NCI-H1105 treated with DMSO at 0.1 percent for 48 hours (cell line): ENCODE measurements at places on chromosomes 11 and 22.

- DNase-seq, result no peak
Observed at GRCh38 chr11:110631551-110631950, 80.7 kb downstream of the ARHGAP20 start.

- DNase-seq, result peak; percentile 60
Observed at GRCh38 chr22:29907753-29908515, 25.0 kb downstream of the MTMR3 start.

- DNase-seq, result no peak
Observed at GRCh38 chr11:61534025-61534932, 25.7 kb downstream of the LRRC10B start.

DNA sequence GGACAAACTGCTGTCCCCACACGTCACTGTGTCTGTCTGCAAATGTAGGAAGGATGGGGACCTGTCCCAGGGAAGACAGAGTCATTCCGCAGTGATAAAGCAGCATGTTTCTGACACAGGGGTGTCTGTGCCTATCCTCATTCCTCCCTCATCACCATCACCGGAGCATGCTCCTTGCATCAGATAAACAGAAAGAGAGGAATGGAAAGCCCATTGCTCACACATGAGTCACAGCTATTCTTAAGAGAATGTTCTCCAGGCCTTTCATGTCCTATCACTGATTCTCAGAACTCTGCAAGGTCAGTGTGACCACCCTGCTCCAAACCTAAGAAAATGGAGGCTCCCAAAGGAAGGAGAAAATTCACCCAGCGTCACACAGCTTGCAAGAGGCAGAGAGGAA lies 38.9 kb downstream of the ZNF195 start:
- no peak for DNase-seq

DNA sequence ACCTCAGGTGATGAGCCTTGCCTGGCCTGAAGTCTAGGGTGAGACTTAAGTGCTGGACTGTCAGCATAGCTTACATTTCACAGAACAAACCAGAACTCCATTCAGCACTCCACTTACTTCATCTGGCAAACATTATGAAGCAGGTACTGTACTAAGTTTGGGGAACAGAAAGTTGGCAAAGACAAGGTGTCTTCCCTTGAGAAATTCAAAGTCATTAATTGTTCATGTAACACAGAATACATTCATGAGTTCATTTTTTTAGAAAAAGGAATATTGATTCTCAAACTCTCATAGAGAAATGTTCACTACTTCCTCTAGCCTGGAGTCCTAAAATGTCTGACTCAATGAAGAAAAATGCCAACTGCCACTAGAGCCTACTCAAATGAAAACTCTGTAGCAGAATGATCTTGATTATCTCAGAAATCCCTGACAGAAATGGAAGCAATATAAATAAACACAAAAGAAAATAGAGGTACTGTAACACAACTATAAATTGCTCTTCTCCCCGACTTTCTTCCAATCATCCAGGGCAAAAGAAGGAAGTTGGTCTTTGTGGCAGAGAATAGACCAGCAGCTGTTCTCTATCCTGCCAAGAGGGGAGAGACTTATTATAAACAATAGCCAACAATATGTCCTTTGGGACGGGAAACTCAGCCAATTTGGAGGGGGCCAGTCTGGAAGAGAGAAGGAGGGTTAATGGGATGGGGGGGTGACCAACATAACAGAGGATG lies 129.2 kb upstream of the MTMR2 start:
- no peak for DNase-seq

DNA sequence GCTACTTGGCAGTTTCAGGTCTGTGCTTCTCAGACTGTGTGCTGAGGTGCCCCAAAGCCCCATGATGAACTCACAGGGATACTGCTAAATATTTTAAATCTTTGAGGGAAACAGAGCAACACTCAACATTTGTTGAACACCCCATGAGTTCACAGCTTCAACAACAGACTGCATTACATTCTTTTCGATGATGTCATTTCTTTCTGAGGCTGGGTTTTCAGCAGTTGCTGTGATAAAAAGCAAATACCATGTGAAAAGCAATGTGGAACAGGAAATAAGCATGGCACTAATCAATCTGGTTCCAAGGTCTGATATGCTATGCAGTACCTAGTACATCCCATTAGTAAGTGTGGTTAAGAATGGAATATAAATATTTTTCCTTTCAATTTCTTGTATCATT lies 82.7 kb downstream of the RPL27A start:
- DNase-seq, result no peak

DNA sequence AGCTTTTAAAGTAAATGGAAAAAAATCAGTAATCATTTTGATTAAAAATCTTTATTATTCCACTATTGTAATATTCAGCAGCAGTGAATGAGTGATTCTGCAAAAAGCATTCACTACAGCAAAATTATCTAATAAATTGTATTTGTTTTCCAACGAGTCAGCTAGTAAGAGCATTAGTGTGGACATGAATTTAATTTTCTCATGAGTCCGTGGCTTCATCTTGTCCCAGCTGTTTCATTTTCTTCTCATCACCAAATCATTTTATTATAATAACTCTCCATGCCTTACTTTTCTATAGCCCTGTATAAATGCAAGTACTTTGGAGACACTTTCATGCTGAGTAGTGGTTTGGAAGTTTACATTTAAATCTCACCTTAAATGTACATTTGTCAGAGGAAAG lies 66.2 kb downstream of the FANCF start:
- DNase-seq, result no peak

DNA sequence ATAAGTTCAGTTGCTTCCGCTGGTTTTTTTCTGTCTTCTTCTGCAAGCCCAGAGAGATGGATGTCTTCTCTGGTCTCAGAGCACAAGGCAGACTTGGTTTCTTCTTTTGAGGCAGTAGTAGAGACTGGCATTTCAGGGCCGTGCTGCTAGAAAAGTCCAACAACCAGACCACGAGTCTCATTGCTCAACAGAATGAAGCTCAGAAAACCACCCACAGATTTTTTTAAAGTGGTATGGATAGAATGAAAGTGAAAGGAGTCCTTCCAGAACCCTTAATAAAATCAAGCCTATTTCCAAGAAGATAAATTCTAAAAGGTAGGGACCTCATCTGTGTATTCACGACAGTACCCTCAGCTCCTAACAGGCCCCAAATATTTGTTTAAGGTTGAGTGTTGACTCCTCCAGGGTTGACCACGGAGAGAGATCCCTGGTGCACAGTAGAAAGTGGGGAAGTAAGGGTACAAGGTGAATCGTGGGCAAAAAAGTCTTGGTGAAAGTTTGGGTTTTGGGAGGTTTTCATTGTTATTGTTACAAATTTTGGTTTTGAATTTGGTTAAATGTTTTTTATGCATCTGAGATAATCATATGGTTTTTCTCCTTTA lies 43.6 kb upstream of the DDX6 start:
- no peak for DNase-seq

DNA sequence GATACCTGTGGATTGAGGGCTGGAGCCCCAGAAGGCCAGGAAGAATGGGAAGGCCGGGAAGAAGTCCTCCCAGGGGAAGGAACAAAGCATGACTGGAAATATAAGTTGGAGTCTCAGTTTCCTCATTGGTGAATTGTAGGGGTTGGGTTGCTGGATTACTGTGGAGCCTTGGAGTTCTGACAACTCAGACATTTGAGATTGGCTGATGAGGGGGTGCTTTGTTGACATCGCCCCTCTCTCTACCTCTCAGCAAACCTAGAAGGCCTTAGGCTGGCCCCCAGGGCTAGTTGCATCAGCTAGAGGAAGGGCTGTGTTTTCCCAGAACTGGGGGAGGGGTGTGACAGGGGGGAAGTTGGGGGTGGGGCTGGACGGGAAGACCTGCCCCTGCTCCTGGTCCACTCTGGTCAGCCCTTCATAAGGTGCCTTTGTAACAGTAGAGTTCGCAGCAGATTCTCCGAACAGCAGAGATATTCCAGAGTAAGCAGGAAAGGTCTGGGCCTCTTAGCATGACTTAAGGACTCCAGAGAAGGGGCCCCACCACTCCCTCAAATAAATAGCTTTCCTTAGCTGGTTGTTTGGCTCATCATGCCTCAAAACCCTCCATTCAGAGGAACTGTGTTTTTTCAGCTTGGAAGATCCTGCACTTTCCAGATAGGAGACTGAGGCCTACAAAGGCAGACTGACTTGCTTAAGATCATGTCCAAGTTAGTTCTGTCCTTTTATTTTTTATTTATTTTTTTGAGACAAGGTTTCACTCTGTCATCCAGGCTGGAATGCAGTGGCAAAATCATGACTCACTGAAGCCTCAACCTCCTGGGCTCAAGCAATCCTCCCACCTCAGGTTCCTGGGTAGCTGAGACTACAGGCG lies 12.5 kb upstream of the THRSP start:
- DNase-seq, result no peak

DNA sequence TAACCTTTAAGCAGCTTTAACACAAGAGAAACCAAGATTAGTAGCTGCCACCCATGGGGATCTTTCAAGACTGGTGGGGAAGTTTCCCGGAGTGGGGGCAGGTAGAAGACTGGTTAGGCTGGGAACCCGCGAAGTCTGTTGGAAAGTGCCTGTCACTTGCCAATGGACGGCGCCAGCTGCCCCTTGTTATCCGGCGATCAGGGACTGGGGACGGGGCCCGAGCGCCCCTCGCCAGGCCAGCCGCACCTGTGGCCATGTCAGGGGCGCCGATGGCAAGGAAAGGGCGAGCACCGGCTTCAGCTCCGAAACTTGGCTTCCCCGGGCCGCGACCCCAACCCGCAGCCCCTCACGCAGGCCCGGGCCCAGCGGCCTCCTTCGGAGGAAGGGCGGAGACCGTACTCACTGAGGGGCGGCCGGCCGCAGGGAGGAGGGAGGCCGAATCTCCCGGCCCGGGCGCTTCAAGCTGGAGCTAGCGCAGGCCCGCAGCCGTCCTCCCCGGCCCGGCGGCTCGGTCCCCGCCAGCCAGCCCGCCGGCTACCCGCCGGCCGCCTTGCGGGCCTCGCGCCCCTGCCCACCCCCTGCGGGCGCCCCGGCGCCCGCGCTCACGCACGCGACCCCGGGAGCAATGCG lies 539 bp downstream of the EIF4ENIF1 start:
- no peak for DNase-seq

DNA sequence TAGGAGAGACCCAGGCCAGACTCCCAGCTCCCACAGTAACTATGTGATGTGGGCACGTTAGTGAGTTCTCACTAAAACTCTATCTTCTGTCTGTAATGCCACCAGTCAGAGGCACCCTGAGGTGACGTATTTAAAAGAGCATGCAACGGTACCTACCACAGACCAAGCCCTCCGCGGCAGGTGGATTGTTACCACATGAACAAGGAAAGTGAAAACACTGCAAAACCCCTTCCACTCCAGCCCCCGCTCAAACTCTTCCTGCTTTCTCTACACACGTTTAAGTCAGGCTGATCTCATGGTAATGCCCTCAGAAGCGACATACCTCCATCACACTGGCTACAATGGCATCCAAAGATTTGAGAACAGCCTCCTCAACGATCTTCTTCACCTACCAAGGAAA lies 36.7 kb downstream of the SERPIND1 start:
- no peak for DNase-seq

- DNase-seq, result no peak
Observed at GRCh38 chr11:123525097-123525496, 95.0 kb downstream of the GRAMD1B start.
